ENCODE measurements at places on chromosomes 4 and X. TPM values are rescaled to one million over a fixed set of nuclear protein-coding genes. Genes with fewer than 3 reads are reported as not detected.

USP26 gene
- total RNA-seq = not detected

FGF5 gene
- total RNA-seq = 0.75 TPM

ARL13A gene
- not detected for total RNA-seq

ZXDA gene
- 3.5 TPM for total RNA-seq

WDFY3 gene
- 76.4 TPM for total RNA-seq

GAGE12F gene
- total RNA-seq = not detected

SYP gene
- 13.6 TPM for total RNA-seq

FAT4 gene
- total RNA-seq = 21.3 TPM

GALNTL6 gene
- 1.7 TPM for total RNA-seq

TCEAL9 gene
- 43.1 TPM for total RNA-seq

NAP1L3 gene
- 8.4 TPM for total RNA-seq

MGAT4D gene
- not detected for total RNA-seq

ANTXR2 gene
- 30.4 TPM for total RNA-seq

TSPAN7 gene
- total RNA-seq = 21.8 TPM

GC gene
- total RNA-seq = 71.9 TPM

MAGEA2 gene
- 0.69 TPM for total RNA-seq

F9 gene
- 0.24 TPM for total RNA-seq

DCX gene
- 21.4 TPM for total RNA-seq

TMEM154 gene
- 70.9 TPM for total RNA-seq

CSN3 gene
- not detected for total RNA-seq

CT45A10 gene
- not detected for total RNA-seq

RAPGEF2 gene
- 34.6 TPM for total RNA-seq

PNMA5 gene
- not detected for total RNA-seq

SH2D1A gene
- total RNA-seq = not detected

FRG2 gene
- total RNA-seq = not detected

SOWAHB gene
- total RNA-seq = 8.4 TPM

VGLL1 gene
- 78.4 TPM for total RNA-seq

TSPAN6 gene
- total RNA-seq = 99.3 TPM

TREX2 gene
- total RNA-seq = 0.72 TPM

AFF2 gene
- total RNA-seq = 12.6 TPM

FAM9C gene
- total RNA-seq = 0.67 TPM

ZAR1 gene
- not detected for total RNA-seq

TEX13D gene
- not detected for total RNA-seq

DKK2 gene
- total RNA-seq = 15.1 TPM

WNK3 gene
- 18.5 TPM for total RNA-seq

FGFBP2 gene
- total RNA-seq = not detected

FAM149A gene
- 9.9 TPM for total RNA-seq

BTK gene
- 0.34 TPM for total RNA-seq

DCAF12L2 gene
- 0.64 TPM for total RNA-seq

BEND2 gene
- total RNA-seq = not detected

BMP3 gene
- 5.5 TPM for total RNA-seq

NMU gene
- total RNA-seq = 19.4 TPM

EDA2R gene
- total RNA-seq = 13.2 TPM

BMX gene
- not detected for total RNA-seq

TLR6 gene
- total RNA-seq = 0.56 TPM

TKTL2 gene
- not detected for total RNA-seq

FGA gene
- total RNA-seq = 13.4 TPM

HMGN5 gene
- 6.4 TPM for total RNA-seq

PLXNA3 gene
- 62.9 TPM for total RNA-seq

ASMT gene
- not detected for total RNA-seq

Measured in type B pancreatic cell (in vitro differentiated cells).